ENCODE measurements at places on chromosomes 2 and 18. TPM values are rescaled to one million over a fixed set of nuclear protein-coding genes. Genes with fewer than 3 reads are reported as not detected.

GRCh38 chr2:222115296-222115695 lies 183.5 kb downstream of the PAX3 start:
- no peak for DNase-seq
- H3K27ac ChIP-seq: no peak overlapping the region
- H3K4me1 ChIP-seq: no peaks in the 10 kb centered on the region
- no peak overlapping the region for H3K4me3 ChIP-seq
- H3K27me3 ChIP-seq: peaks cover 3% of the 10 kb centered on the region
- H3K36me3 ChIP-seq: no peaks in the 10 kb centered on the region

DNA sequence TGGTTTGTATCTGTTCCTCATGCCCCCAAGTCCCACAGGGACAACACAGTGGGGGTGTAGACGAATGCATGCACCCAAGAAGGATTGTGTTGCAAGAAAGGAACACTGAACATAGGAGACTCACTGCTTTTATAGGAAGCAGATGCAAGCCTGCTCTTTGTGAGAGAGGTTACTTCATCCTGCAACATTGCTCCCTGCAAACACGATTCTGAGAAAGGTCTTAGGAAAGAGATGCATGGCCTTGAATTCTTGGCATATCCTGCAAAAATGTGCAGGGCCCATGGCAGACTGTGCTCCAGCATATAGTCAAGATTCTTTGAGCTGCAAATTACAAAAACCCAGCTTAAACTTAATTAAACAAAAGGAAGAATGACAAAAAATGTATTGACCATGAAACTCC lies 312.2 kb upstream of the MGAT5 start:
- H3K4me1 ChIP-seq: peaks cover 12% of the 10 kb centered on the region
- no peaks in the 10 kb centered on the region for H3K36me3 ChIP-seq
- no peak overlapping the region for H3K27ac ChIP-seq
- no peaks in the 10 kb centered on the region for H3K27me3 ChIP-seq
- no peak overlapping the region for H3K4me3 ChIP-seq

DNA sequence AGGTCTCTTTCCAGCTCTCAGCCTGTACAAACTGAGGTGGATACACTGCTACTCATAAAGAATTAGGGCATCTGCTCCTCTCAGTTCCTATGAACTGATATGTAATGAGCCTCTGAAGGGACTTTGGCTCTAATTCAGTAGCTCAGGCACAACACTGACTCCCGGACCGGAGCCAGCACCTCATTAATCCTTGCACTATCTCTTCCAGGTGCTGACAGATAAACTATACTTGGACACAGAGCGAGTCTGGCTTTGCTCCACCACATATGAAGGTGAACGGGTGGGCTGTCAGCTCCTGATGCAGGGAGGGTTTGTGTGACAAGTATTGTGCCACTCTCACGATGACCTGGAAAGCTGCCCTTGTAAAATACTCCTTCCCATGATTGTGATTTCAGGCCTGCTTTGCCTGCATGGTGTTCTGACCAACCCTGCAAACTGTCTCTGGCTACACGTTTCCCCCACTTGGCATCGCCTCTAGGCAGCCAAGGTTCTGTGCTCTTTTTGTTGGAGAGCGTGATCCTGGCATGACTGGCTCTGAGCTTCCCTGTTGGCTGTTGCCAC lies 111.6 kb upstream of the LMAN1 start:
- H3K36me3 ChIP-seq: no peaks in the 10 kb centered on the region
- H3K27ac ChIP-seq: no peak overlapping the region
- H3K4me1 ChIP-seq: no peaks in the 10 kb centered on the region
- DNase-seq: no peak

GRCh38 chr2:177161741-177162460 lies 50.7 kb upstream of the HNRNPA3 start:
- H3K4me1 ChIP-seq: peaks cover 2% of the 10 kb centered on the region
- H3K36me3 ChIP-seq: no peaks in the 10 kb centered on the region
- DNase-seq: no peak
- no peak overlapping the region for H3K4me3 ChIP-seq
- no peak overlapping the region for H3K27ac ChIP-seq
- H3K27me3 ChIP-seq: peaks cover 2% of the 10 kb centered on the region

The MARCHF7 gene
- total RNA-seq: 86.7 TPM

The CCDC150 gene
- 2.6 TPM for total RNA-seq

- no peaks in the 10 kb centered on the region for H3K4me1 ChIP-seq
- no peak overlapping the region for H3K27ac ChIP-seq
- DNase-seq: no peak
- H3K4me3 ChIP-seq: no peak overlapping the region
These were observed 115.1 kb downstream of the CAPN13 start for GRCh38 chr2:30691948-30692828.

DNA sequence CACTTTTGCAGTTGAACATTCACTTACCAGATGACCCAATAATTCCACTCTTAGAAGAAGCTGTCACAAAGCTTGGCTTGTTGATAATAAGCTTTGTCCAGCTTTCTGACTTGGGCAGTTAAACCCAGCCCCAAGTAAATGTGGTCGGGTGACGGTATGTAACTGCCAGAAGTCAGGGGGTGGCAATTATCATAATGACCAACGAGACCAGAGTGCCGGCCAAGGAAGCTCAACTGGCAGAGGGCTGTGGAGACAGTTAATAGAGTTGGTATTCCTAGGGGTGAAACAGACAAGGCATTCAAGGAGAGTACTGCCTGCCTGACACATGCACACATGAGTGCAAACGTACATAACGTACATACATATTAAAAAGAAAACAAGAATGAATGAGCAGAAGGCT lies 116.7 kb downstream of the EIPR1 start:
- H3K4me3 ChIP-seq: no peak overlapping the region
- H3K36me3 ChIP-seq: peaks cover 34% of the 10 kb centered on the region
- no peaks in the 10 kb centered on the region for H3K27me3 ChIP-seq
- no peak for DNase-seq

GRCh38 chr2:41933585-41934320 lies 114.1 kb upstream of the PKDCC start:
- H3K4me1 ChIP-seq: no peaks in the 10 kb centered on the region
- H3K4me3 ChIP-seq: no peak overlapping the region
- H3K27me3 ChIP-seq: peaks cover 10% of the 10 kb centered on the region
- no peaks in the 10 kb centered on the region for H3K36me3 ChIP-seq
